ENCODE measurements at places on chromosomes 1 and 21. TPM values are rescaled to one million over a fixed set of nuclear protein-coding genes. Genes with fewer than 3 reads are reported as not detected.

Gene SV2A
- total RNA-seq: 16.7 TPM

Gene EXO1
- 3.4 TPM for total RNA-seq

Gene OR10Z1
- total RNA-seq: not detected

Gene CLDN17
- total RNA-seq: not detected

Gene RUNX3
- not detected for total RNA-seq

Gene KIF26B
- total RNA-seq: 8.6 TPM

GRCh38 chr1:71233645-71234044 is 152.8 kb upstream of the ZRANB2 start:
- no peak overlapping the region for H3K27ac ChIP-seq
- no peaks in the 10 kb centered on the region for H3K36me3 ChIP-seq
- no peak overlapping the region for H3K4me3 ChIP-seq
- no peak for DNase-seq
- H3K4me1 ChIP-seq: no peaks in the 10 kb centered on the region

GRCh38 chr1:169141356-169141755 is 34.9 kb downstream of the ATP1B1 start:
- H3K36me3 ChIP-seq: no peaks in the 10 kb centered on the region
- peaks cover 21% of the 10 kb centered on the region for H3K4me1 ChIP-seq
- no peak for DNase-seq
- peak overlapping the region; percentile 13 for H3K27ac ChIP-seq
- H3K27me3 ChIP-seq: no peaks in the 10 kb centered on the region

- peak overlapping the region; percentile 28 for H3K27ac ChIP-seq
- H3K4me3 ChIP-seq: no peak overlapping the region
- H3K4me1 ChIP-seq: peaks cover 9% of the 10 kb centered on the region
- H3K27me3 ChIP-seq: no peaks in the 10 kb centered on the region
- DNase-seq: no peak
- H3K36me3 ChIP-seq: no peaks in the 10 kb centered on the region
These were observed 12.3 kb upstream of the RGS4 start for GRCh38 chr1:163056831-163057230.

DNA sequence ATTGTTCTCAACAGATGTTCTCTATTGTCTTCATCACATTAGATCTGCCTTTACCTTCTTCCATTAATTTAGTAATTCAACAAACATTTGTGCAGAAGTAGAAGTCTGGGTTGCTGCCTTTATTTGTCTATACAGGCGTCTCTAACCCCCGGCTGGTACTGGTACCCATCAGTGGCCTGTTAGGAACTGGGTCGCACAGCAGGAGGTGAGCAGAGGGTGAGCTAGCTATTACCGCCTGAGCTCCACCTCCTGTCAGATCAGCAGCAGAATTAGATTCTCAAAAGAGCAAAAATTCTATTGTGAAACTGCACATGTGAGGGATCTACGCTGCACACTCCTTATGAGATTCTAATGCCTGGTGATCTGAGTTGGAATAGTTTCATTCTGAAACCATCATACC is 12.9 kb upstream of the EDEM3 start:
- no peaks in the 10 kb centered on the region for H3K36me3 ChIP-seq
- no peak overlapping the region for H3K4me3 ChIP-seq
- H3K4me1 ChIP-seq: no peaks in the 10 kb centered on the region
- DNase-seq: no peak

DNA sequence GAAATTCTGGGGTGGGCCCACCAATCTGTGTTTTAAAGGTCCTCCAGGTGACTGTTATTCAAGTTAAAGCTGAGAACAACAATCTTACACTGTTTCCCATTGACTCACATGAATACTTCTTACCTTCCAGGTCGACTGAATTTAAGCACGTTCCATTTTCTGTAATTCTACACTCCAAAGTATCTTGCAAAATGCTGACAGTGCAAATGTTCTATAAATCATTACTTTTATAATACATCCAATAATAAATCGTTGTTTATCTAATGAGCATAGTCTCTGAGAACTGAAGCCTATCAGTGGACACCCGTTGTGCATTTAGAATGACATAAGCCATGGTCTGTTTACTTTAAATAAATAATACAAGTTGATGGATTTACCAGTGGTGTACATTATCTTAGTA is 75.8 kb upstream of the FMO3 start:
- no peaks in the 10 kb centered on the region for H3K36me3 ChIP-seq
- peaks cover 40% of the 10 kb centered on the region for H3K27me3 ChIP-seq
- H3K4me3 ChIP-seq: no peak overlapping the region
- H3K27ac ChIP-seq: no peak overlapping the region

DNA sequence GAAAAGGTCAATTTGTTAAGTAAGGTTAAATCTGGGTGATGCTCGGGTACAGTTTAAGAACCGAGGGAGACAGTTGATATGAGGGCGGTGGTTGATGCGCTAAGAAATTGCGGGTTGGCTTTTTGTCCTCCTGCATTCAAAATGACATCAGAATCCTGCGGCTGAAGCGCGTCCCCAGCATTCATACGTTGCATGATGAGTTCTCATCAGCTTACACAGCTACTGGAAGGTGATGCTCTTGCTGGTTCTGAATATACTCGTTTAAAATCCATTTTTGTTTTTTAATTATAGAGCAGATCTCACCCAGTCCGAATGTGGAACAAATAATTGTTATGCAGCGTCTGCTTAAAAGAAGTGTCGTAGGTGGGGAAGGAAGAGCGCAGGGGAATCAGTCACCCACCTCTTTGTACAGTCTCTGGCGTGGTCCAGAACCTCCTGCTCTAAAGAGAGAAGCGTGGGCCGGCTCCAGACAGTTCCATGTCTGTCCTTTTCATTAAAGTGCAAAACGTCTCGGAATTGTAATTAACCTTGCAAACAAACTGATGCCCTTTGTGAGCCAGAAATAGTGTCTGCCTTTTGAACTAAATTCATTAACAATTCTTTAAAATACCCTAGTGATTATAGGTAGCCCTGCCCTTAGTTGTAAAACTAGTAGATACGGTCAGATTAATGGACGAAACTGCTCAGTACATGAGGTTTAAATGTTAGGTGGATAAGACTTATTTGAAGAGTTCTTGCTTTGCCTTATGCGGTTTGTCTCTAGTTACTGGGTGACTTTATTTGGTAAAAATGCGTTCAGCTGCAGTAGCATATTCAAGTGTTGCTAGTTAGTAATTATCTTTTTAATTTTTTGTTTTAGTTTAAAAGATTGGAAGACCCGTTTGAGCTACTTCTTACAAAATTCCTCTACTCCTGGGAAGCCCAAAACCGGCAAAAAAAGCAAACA is 741 bp downstream of the RGS2 start:
- H3K27ac ChIP-seq: peak overlapping the region; percentile 95
- no peak for DNase-seq
- H3K27me3 ChIP-seq: no peaks in the 10 kb centered on the region
- peaks cover 4% of the 10 kb centered on the region for H3K36me3 ChIP-seq
- peak overlapping the region; percentile 99 for H3K4me3 ChIP-seq
- peaks cover 36% of the 10 kb centered on the region for H3K4me1 ChIP-seq

DNA sequence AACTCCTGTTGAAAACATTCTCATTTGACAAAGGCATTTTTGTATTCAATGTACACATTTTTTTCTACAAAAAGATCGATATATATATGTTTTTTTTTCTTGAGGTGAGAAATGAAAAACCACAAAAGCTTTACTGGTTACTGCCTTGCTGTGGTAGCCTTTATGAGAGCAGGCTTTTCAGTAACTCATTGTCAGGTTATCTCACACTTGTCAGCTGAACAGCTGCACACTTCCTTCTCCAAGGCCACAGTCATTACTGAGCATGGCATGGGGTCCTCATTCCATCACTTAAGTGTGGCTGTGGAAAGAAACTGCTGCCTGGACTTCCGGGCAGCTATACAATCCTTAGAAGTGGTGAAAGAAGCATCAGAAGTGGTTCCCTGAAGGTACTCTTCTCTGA is 169.3 kb upstream of the ZP4 start:
- H3K4me1 ChIP-seq: no peaks in the 10 kb centered on the region
- no peak for DNase-seq
- H3K27ac ChIP-seq: no peak overlapping the region
- no peaks in the 10 kb centered on the region for H3K36me3 ChIP-seq
- H3K4me3 ChIP-seq: no peak overlapping the region

DNA sequence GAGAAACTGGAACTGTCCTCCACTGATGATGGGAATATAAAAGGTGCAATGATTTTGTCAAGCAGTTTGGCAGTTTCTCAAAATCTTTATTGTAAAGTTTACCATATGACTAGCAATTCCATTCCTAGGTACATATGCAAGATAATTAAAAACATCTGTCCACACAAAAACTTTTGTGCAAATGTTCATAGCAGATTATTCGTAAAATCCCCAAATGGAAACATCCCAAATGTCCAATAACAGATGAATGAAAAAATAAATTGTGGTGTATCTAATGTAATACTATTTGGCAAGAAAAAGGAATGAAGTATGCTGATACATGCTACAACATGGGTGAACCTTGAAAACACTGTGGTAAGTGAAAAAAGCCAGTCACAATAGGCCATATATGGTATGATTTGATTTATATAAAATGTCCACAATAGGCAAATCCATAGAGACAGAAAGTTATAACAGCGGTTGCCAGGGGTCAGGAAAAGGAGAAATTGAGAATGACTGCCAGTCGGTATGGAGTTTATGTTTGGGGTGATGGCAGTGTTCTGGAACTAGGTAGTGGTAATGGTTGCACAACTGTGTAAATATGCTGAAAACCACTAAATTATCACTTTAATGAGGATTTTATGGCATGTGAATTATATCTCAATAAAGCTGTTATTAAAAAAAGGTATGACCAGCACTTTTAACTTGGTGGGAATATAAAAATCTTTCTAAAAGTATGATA is 81.7 kb upstream of the BEND5 start:
- no peaks in the 10 kb centered on the region for H3K27me3 ChIP-seq
- H3K27ac ChIP-seq: no peak overlapping the region
- no peaks in the 10 kb centered on the region for H3K4me1 ChIP-seq
- DNase-seq: no peak
- H3K4me3 ChIP-seq: no peak overlapping the region

- H3K4me3 ChIP-seq: peak overlapping the region; percentile 93
- peaks cover 36% of the 10 kb centered on the region for H3K4me1 ChIP-seq
- peak overlapping the region; percentile 94 for H3K27ac ChIP-seq
- no peaks in the 10 kb centered on the region for H3K27me3 ChIP-seq
- peaks cover 21% of the 10 kb centered on the region for H3K36me3 ChIP-seq
- no peak for DNase-seq
These were observed 738 bp downstream of the GNPAT start for GRCh38 chr1:231241750-231242149.

DNA sequence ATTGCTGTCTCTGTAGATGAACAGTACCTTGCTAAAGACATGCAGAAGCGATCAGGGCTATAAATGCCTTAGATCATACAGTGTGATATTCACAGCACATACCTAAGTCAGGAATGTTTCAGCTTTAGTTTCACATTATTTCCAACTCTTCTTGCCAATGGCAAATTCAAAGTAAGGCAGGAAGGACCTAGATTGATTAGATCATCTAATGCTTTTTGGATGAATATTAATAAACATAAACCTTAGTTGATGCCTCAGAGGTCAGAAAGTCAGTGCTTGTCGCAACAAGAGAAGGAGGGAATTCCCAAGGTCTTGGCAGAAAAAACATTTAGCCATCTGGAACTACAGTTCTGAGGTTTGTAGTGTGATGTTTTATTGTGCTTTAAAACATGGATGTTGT is 122.3 kb downstream of the TNFSF18 start:
- peaks cover 34% of the 10 kb centered on the region for H3K4me1 ChIP-seq
- H3K27ac ChIP-seq: no peak overlapping the region
- H3K4me3 ChIP-seq: no peak overlapping the region
- no peaks in the 10 kb centered on the region for H3K36me3 ChIP-seq
- no peak for DNase-seq

GRCh38 chr1:10935724-10936123 is 76.7 kb upstream of the TARDBP start:
- DNase-seq: no peak
- peaks cover 6% of the 10 kb centered on the region for H3K4me1 ChIP-seq
- H3K36me3 ChIP-seq: no peaks in the 10 kb centered on the region
- H3K27ac ChIP-seq: no peak overlapping the region

DNA sequence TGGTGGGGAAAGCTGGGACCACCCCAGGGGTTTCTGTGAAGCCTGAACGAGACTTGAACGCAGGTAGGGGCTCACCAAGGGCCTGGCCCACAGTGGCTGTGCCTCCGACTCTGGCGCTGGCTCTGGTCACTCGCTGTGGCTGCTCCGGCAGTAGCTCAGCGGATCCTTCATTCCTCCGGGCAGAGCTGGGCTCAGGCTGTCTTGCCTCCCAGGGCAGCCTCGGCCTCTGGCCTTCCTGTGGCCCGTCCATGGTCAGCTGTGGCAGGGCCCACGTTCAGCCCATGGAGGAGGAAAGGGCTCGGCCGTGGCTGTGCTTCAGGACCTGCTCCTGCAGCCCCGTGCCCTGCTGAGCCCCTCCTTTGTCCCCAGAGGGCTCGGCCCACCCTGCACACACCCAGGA is 162.9 kb upstream of the C1orf174 start:
- H3K36me3 ChIP-seq: no peaks in the 10 kb centered on the region
- no peak for DNase-seq
- H3K27ac ChIP-seq: no peak overlapping the region
- H3K4me1 ChIP-seq: no peaks in the 10 kb centered on the region
- H3K4me3 ChIP-seq: no peak overlapping the region

GRCh38 chr21:28614791-28615190 is 377.9 kb downstream of the LTN1 start:
- H3K27ac ChIP-seq: peak overlapping the region; percentile 4
- H3K4me1 ChIP-seq: peaks cover 7% of the 10 kb centered on the region
- no peak overlapping the region for H3K4me3 ChIP-seq
- H3K36me3 ChIP-seq: no peaks in the 10 kb centered on the region

GRCh38 chr1:67376381-67376780 is 53.8 kb downstream of the SERBP1 start:
- H3K4me1 ChIP-seq: no peaks in the 10 kb centered on the region
- H3K27me3 ChIP-seq: no peaks in the 10 kb centered on the region
- H3K27ac ChIP-seq: no peak overlapping the region
- no peak overlapping the region for H3K4me3 ChIP-seq

- no peaks in the 10 kb centered on the region for H3K36me3 ChIP-seq
- no peak overlapping the region for H3K4me3 ChIP-seq
- no peaks in the 10 kb centered on the region for H3K4me1 ChIP-seq
- DNase-seq: no peak
- peaks cover 3% of the 10 kb centered on the region for H3K27me3 ChIP-seq
These were observed 36.8 kb downstream of the GNG4 start for GRCh38 chr1:235612761-235613160.

DNA sequence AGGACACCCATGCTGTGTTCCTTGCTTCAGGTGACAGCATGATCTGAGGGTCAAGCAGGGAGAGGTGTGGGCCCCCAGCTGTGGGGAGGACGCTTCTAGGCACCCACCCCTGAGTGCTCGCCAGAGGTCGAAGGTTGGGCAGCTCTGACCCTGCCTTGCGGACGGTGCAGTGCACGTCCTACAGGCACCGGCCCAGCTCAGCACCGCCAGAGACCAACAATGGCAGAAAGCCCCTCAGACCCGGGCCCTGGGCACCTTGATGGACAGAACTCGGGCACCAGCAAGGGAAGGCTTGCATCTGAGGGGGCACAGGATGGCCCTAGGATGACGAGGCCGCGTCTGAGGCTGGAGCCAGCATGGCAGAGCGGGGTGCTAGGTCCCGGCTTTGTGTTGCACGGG is 24.7 kb downstream of the NADK start:
- peaks cover 20% of the 10 kb centered on the region for H3K36me3 ChIP-seq
- H3K27me3 ChIP-seq: no peaks in the 10 kb centered on the region

All from osteocyte (in vitro differentiated cells).